ENCODE measurements at places on chromosomes 1 and 21. TPM values are rescaled to one million over a fixed set of nuclear protein-coding genes. Genes with fewer than 3 reads are reported as not detected.

DNA sequence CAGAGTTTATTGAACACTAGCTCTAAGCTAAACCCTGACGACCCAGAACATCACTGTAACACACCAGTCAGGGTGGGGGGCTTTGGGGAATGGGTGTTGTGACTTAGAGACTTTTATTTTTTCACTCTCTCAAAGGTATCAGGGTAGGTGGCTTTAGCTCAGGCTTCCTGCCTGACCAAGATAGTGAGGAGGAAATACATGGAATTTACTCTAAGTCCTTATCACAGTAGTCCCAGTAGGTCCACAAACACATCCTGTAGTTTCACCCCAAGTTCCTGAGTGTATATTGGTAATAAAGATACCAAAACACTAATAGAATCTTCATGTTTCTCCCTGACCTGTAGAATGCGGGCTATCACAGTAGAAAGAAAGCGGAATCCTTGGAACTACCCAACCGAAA is 15.1 kb downstream of the GJA5 start:
- no peak overlapping the region for H3K27ac ChIP-seq
- no peak for DNase-seq
- no peaks in the 10 kb centered on the region for H3K27me3 ChIP-seq
- H3K4me1 ChIP-seq, result no peaks in the 10 kb centered on the region

DNA sequence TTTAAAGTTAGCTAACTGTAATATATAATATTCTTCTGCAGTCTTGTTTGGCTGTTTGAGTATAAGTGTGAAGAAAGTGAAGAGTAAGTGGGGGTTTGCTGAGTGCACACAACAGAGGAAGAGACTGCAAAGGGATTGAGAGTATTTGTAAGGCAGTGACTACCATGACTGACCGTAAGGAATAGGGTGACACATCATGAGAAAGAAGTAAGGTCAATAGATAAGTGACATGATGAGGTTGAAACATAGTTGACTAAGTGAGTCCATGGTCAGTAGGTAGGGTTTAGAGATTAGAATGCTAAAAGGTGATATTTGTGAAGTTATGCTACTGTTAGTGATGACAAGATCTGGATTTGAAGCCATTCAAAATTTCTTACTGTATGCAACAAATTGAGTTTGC is 27.7 kb downstream of the WARS2 start:
- no peak overlapping the region for H3K27ac ChIP-seq
- H3K4me3 ChIP-seq, result no peak overlapping the region
- H3K36me3 ChIP-seq, result peaks cover 33% of the 10 kb centered on the region
- DNase-seq, result no peak
- peaks cover 1% of the 10 kb centered on the region for H3K4me1 ChIP-seq
- H3K27me3 ChIP-seq, result no peaks in the 10 kb centered on the region

DNA sequence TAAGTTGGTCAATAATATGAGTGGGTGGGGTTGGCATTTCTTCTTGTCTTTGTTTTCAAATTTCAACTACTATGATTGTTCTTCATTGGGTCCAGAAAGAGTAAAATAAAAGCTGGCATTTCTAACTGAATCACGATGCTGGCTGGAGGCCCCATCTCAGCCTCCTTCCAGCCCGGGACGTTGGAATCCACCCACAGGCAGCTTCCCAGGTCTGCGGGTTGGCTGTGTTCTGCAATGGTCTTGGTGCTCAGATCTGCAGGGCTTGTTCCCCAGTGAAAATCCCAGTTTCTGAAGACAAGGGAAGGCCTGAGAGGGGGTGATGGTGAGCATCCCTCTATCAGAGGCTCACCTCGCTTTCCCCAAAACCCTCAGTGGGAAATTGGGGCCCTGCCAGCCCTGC is 54.7 kb upstream of the ARHGEF16 start:
- no peaks in the 10 kb centered on the region for H3K4me1 ChIP-seq
- H3K4me3 ChIP-seq, result no peak overlapping the region
- H3K27me3 ChIP-seq, result peaks cover 14% of the 10 kb centered on the region
- H3K36me3 ChIP-seq, result no peaks in the 10 kb centered on the region
- DNase-seq, result no peak
- no peak overlapping the region for H3K27ac ChIP-seq

CFHR4 gene
- not detected for total RNA-seq

GREM2 gene
- total RNA-seq, result 0.25 TPM

Measured in activated naive CD4-positive, alpha-beta T cell treated with anti-CD3 and anti-CD28 coated beads for 36 hours (primary cell).